ENCODE measurements at places on chromosomes 7 and 10. TPM values are rescaled to one million over a fixed set of nuclear protein-coding genes. Genes with fewer than 3 reads are reported as not detected.

DNA sequence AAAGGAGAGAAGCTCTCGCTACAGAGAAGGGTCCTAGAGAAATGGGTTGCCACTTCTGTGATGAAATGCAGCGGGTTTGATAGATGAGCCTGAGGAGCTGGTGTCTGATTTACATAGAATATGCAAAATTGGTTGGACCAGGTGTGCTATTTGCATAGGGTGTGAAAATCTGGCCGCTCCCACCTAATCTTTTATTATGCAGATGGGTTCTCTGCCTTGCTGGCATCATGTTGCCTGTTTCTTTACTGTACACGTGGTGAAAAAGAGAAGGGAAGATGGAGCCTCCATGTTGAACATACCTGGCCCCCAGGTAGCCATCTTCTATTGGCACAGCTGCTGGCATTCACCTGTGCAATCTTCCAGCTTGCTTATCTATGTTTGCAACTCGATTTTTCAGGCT lies 212.2 kb downstream of the ANKRD7 start:
- DNase-seq, result no peak

Gene SORCS3
- total RNA-seq, result not detected

Gene MMP21
- total RNA-seq, result not detected

Gene POLR2J2
- 17.3 TPM for total RNA-seq

Gene LRRC4
- 1.3 TPM for total RNA-seq

DNA sequence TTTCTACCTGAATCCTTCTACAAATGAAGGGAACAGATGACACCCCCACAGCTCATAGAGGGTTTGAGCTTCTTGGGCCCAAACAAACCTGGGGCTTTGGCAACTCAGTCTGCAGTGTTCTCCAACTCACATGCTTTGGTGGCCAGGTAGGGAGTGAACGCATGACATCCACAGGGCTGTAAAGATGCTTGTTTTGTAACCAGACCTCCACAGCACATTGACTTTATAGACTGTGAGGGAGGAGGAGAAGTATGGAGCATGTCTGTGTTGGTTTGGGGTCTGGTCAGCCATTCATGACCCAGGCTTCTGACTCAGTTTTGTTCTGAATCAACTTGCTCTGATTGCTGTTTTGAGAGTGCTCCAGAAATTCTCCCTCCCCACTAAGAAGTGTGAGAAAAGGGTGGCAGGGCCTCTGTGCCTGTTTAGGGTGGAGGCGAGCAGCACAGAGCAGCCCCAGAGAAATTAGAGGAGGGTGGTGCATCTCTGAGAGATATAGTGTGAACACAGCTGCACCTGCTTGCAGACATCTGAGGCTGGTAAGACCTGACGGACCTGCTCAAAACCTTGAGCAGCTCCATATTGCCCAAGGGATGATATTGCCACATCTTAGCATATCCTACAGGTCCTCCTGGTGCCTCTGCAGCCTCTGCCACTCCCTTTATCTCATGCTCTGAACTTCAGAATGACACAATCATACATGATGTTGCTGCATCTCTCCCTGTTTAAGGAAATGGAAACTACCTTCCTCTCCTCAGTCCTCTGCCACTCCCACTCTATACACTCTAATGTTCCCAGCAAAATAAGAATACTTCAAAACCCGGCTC lies 287.7 kb downstream of the ABCA13 start:
- DNase-seq, result no peak

Gene PDK4
- total RNA-seq, result 27.8 TPM

Gene UBTD1
- total RNA-seq, result 6.2 TPM

DNA sequence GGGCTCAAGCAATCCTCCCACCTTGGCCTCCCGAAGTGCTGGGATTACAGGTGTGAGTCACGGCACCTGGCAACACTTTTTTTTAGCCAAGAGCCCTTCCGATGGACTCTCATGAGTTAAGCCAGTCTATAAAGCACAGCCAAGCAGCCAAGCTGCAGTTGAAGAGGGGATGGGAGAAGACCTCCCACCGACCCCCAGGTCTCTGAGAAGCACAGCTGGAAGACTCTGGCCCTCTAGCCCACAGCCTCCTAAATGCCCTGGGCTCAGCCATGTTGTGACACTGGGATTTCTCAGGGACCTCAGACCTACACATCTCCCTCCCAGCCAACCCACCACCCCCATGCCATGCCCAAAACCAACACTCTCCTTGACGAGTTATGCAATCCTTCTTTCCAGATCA lies 31.1 kb downstream of the CALML3 start:
- DNase-seq, result no peak

DNA sequence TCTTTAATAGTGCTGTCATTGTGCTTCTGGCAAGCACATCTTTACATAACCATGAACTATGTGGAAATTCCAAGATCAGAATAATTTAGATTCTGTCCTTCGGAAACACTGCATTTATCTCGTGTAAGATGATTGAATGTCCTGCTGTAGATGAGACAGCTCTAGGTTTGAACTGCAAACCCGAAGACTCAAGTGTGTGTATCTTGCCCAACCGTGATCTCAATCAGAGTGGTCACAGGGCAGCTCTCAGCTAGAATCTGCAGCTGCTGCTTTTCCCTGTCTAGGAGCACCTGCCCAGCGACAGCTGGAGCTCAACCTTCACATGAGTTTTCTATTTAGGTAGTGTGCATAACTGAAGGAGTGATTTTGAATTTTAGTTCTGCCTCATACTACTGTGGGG lies 17.5 kb upstream of the KIF20B start:
- no peak for DNase-seq

Gene STEAP4
- 105 TPM for total RNA-seq

- DNase-seq, result no peak
These were observed 29.9 kb upstream of the HBP1 start for GRCh38 chr7:107138696-107139420.

All from ureter (tissue), 1 donor.